ENCODE measurements at places on chromosomes 7 and 10.

DNA sequence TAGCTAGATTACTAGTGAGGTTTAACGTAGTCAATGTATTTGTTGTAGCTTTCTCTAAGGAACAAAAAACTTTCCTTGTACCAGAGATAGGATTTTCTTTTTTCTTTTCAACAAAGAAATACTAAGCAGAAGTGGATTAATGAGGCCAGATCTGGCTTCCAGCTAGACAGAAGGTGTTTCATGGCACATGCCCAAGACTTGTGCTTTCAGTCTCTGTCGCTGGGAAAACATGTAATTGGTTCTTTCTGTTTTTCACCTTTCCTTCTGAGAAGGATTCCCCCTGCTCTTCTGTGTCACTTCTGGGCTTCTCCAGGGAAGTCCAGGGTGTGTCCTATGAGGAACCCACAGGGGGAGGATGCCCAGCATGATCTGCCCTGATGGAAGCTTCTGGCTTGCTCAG, 492.2 kb downstream of the CCSER2 start:
- DNase-seq = no peak

GRCh38 chr10:86392723-86393094, 26.1 kb upstream of the GRID1 start:
- no peak for DNase-seq

DNA sequence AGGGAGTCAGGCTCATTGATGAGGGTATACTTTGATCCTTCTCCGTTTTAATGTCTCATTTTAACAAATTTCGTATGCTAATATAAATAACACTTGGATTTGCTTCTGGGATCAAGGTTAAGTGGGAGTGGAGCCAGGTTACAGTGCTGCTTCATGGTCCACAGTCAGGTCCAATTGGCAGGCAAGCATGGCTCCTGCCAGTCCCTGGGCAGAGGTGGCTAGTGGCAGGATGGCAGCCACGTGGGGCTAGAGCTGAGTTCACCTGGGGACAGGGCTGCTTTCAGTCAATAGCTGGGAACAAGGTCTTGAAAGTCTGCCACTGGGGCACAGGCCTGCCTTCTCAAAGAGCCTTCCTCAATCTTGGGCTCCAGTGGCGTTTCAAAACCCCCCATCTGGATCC, 16.0 kb upstream of the VWA2 start:
- no peak for DNase-seq

GRCh38 chr10:22633106-22633505, 81.3 kb downstream of the PIP4K2A start:
- DNase-seq = no peak

- DNase-seq = no peak
Observed at GRCh38 chr10:128125416-128125943, 743 bp downstream of the MKI67 start.

- DNase-seq = no peak
Observed at GRCh38 chr10:129778571-129778970, 185.5 kb downstream of the EBF3 start.

- DNase-seq = no peak
Observed at GRCh38 chr10:65894379-65894778, 1031.5 kb upstream of the LRRTM3 start.

GRCh38 chr10:80702143-80702542, 164.4 kb downstream of the SH2D4B start:
- DNase-seq = no peak

DNA sequence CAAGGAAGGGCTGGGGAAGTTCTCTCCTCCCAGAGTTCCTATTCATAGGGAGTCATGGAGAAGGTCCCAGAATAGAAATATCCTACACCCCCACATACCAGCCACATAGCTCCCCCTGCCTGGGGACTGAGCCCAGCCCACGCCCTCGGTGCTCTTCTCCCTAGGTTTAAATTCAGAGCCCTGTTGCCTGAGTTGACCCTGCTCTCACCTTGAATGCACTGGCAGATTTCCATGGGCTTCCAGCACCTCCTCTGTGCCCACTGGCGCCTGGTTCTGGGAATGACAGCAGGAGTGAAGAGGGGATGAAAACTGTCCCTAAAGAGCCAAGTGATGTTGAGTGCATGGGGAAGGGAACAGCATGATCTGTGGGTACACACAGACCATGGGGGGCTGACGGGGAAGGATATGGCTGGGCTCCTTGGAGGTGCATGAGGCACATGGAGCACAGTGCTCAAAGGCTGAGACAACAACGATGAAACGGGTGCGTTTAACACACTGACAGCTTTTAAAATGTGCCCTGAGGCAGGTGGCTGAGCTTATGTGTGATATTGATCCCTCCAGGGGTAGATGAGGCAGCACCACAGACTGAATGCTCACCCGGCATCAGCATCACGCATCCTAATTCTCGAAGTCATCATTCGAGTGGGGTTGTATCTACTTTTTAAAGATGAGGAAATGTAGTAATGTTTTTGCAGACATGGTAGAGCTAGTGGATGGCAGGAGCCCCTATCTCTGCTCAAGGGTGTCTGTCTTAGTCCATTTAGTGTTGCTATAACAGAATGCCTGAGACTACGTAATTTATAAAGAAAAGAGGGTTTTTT, 53.7 kb upstream of the IGFBP3 start:
- no peak for DNase-seq

GRCh38 chr7:150361807-150362621, 6.6 kb upstream of the REPIN1 start:
- DNase-seq = no peak

- DNase-seq = no peak
Observed at GRCh38 chr10:546971-547590, 142.4 kb downstream of the DIP2C start.

DNA sequence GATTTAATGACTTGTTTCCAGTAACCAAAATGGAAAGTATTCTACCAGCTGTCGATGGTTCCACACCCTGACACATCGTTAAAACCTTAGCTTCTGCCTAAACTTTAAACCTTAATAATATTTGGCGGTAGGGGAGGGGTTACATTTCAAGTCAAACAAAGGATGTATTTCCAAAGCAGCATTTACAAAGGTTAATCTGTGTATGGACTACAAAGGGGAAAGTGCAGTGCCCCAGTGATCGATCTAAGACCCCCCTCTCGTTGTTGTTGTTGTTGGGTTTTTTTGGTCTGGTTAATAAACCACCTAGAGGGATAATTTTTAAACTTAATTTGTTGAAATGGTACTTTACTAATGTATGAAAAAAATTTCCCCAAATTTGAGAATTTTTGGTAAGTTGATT, 1.1 kb upstream of the STEAP2 start:
- no peak for DNase-seq

GRCh38 chr10:132272231-132272971, 35.3 kb downstream of the STK32C start:
- no peak for DNase-seq

DNA sequence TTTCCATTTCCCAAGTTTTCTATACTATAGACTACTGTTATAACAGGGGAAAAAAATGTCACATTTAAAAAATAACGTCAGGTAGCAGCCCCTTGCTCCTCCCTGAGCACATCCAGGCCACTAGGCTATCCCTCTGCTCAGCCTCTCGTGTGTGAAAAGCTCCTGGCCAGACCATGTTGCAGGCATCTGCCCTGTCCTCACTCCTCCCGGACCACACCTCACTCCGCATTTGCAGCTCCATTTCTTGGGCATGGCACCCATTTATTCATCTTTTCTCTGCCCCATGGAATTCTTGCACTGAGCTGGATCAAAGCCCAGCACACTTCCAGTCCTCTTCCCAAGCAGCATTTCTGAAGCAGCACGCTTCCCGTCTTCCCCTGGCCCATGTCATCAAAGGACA, 1.4 kb upstream of the GDF2 start:
- no peak for DNase-seq

DNA sequence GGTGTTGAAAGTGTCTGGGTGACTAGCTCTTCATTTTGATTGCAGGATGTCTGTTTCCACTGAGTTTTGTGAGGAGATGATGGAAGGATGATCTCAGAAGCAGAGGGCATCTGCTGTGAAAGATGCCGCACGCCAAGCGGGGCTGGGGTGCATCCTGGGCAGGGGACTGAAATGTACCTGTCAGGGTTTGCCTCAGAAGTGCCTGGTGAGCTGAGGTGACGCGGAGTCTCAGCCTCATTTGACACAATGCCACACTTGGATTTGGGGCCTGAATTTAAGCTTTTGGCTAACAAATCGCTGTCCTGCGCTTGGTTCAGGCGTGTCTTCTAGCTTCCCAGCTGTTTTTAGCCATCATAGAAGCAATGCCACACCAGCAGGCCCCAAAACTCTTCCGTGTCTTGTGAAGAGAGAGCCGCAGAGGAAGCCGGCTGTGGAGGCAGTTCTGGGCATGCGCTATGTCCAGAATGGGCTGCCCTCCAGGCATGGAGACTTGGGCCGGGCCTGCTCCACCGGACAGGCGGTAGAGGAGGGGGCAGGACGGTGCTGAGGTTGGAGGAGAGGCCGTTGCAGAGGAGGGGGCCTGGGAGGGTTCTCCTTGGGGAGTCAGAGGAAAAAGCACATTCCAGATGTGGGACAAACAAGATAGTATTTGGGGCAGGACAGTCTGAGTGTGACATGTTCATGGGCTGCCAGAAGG, 31.2 kb downstream of the WDR86 start:
- DNase-seq = no peak

GRCh38 chr10:36385693-36386092, 739.7 kb upstream of the ANKRD30A start:
- no peak for DNase-seq

DNA sequence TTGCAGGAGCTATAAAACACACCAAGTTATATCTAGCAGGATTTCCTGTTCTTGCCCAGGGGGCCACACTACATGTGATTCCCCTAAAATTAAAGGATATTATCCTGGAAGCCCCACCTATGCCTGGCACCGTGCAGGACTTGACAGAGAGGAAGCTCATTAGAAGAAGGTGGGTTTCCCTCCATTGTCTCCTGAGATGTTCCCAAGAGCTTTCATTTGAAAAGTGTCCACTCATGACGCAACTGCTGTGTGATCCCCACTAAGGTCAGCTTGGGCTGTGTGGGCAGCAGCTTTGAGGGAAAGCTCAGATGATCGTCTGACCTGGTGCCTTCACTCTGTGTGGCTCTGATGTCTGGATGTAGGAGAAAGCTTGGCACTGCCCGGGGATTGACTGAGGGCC, 53.5 kb downstream of the RAMP3 start:
- DNase-seq = no peak

- no peak for DNase-seq
Observed at GRCh38 chr10:7901256-7901655, 83.0 kb downstream of the TAF3 start.

- no peak for DNase-seq
Observed at GRCh38 chr7:151798851-151799448, 78.0 kb downstream of the PRKAG2 start.

- DNase-seq = no peak
Observed at GRCh38 chr10:124558339-124559321, 97.0 kb downstream of the LHPP start.

DNA sequence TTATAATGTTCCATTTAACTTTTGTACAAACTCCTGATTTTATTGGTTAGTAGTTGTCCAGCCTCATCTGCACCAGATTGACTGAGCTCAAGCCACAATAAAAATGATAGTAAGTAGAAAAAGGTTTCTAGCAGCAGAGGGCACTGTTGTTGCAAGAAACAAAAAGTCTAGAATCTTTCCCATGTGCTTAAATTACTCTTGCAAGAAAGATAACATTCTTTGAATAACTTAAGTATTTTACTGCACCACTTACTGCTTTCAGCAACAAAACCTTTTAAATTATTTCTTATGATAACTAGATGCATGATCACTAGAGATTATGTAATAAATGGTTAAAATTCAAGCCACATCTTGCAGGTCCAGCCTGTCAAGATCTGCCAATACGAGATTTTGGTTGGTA, 27.0 kb downstream of the LMOD2 start:
- DNase-seq = no peak

DNA sequence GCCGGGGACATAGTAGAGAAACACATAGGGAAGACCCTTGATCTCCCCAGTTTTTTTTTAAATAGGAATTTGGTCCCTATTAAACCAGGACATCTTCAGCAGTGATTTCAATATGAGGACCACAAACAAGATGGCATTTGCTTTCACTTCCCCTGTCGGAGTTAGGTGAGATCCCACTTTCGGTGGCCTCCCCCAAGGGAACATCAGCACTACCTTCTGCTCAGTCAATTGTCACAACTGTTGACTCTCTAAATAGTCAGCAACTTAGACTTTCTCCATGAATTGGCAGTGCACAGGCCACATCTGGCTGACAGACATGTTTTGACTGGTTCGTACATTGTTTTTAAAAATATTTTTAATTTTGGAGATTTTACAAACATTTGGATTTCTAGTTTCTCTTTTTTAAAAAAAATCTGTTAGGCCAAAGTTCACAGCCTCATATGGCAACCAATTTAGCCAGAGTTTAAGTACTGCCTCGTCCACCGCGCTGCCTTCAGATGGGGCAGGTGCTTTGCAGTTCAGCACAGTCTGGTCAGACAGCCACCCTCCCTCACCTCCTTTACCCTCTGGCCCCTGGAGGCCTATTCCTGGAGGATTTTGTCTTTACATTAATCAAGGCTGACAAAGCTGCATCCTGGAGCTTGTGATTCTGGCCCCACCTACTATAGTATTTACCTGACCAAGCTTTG, 139.2 kb upstream of the PRR15 start:
- no peak for DNase-seq

DNA sequence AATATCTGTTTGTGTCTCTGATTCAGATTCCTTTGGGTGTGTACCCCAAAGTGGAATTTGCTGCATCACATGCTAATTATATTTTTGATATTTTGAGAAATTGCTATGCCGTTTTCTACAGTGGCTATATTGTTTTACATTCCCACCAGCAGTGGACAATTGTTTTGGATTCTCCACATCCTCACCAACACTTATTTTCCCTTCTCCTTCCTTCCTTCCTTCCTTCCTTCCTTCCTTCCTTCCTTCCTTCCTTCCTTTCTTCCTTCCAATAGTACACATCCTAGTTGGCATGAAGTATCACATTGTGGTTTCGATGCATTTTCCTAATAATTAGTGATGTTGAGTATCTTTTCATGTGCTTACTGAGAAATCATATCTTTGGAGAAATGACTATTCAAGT, 535.5 kb downstream of the SH2D4B start:
- no peak for DNase-seq

GRCh38 chr10:51862149-51862548, 162.8 kb upstream of the CSTF2T start:
- no peak for DNase-seq

- no peak for DNase-seq
Observed at GRCh38 chr7:70881167-70881847, 250.6 kb upstream of the GALNT17 start.

DNA sequence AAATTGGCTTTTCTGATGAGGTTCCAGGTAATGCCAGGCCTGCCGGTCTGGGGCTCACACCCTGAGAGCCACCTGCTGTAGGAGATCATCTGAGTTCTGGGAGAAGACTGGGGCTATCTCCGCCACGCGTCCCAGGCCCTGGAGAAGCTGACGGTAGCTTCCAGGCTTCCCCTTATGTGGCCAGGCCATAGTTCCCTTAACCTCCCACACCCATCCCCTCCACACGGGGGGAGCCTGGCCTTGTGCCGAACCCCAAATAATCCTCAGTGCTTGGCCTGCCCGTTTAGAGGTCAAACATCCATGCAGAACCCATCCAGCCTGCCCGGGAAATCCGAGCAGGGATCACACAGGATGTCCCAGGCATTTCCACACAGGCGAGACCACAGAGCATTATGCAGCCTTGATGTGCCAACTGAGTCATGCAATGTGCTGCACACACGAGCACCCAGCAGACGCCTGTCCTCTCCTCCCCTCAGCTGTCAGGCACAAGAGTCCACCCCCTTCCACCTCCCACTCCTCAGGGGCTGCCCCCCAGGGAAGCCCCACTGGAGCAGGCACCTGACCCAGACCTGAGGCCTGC, 176.2 kb downstream of the PRKAG2 start:
- DNase-seq = no peak
